Activated CD4-positive, alpha-beta T cell treated with anti-CD3 and anti-CD28 coated beads for 24 hours (primary cell): ENCODE measurements at places on chromosomes 16 and 17.
A peak's percentile ranks its signal among the peaks of the same experiment; 100 is the strongest.

GRCh38 chr17:74937064-74938051 is 1.7 kb downstream of the OTOP3 start:
- no peak for DNase-seq

DNA sequence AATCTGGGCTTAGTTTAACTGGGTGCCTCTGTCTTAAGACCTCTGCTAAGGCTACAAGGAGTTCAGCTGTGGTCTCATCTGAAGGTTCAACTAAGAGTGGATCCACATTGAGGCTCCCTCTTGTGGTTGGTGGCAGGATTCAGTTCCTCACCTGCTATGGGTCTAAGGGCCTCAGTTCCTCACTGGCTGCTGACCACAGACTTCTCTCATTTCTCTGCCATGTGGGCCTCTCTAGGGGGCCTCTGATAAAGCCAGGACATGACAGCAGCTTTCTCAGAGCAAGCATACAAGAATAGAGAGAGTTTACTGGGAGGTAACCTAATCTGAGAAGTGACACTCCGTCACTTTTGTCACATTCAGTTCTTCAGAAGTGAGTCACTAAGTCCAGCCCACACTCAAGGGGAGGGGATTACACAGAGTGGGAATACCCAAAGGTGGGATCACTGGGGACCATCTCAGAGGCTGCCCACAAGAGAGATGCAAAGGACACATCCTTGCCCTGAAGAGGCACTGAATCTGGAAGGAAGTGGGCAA is 19.2 kb upstream of the ABAT start:
- no peak for DNase-seq

DNA sequence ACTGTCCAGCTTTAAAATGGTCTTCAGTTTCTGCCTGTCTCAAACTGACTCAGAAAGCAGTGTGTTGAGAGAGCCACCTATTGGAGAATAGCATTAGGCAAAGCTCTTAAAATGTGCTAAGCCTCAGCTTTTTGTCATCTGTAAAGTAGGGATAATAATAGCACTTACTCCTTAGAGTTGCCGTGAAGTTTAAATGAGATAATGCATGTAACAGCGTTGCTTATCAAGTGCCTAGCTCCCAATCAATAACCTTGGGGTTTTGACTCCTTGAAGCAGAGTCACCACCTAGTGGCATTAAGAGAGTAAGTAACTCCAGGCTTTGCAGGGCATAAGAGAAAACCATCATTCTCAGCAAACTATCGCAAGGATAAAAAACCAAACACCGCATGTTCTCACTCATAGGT is 163.3 kb downstream of the HS3ST2 start:
- DNase-seq = no peak

GRCh38 chr17:80253631-80254395 is 6.8 kb upstream of the RNF213 start:
- no peak for DNase-seq

- DNase-seq = no peak
Measured at GRCh38 chr16:30459456-30459855, 13.1 kb upstream of the ITGAL start.

- DNase-seq = no peak
Measured at GRCh38 chr16:4359914-4360313, 8.8 kb upstream of the PAM16 start.

- DNase-seq = no peak
Measured at GRCh38 chr16:16151315-16151714, 72.0 kb downstream of the ABCC6 start.

DNA sequence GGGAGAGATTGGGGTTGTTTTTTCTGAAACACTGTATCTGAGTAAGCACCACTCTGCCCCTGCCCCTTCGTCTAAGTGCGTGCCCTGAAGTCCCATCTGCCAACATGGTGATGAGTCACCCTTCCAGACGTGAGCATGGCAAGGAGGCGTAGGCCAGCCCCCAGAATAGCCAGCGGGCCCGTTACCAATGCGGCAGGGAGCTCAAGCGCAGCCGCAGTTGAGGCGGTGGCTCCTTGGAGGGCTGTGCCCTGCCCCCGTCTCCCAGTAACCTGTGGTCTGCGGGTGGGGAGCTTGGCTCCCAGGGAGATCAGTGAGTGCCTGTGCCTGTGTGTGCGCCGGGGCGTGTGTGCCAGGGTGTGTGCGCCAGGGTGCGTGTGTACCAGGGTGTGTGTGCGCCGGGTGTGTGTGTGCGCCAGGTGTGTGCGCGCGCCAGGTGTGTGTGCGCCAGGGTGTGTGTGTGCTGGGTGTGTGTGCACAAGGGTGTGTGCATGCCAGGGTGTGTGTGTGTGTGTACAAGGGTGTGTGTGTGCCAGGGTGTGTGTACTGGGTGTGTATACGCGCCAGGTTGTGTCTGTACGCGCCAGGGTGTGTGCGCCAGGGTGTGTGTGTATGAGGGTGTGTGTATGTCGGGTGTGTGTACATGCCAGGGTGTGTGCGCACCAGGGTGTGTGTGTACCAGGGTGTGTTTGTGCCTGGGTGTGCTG is 98.6 kb upstream of the CHMP6 start:
- no peak for DNase-seq

DNA sequence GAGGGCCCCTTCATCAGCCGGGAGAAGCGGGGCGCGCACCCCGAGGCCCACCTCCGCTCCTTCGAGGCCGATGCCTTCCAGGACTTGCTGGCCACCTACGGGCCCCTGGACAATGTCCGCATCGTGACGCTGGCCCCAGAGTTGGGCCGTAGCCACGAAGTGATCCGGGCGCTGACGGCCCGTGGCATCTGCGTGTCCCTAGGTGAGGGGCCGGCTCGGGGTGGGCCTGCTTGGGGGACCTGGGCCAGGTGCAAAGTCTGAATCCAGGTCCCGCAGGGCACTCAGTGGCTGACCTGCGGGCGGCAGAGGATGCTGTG is 3.5 kb downstream of the CEMP1 start:
- DNase-seq = no peak

DNA sequence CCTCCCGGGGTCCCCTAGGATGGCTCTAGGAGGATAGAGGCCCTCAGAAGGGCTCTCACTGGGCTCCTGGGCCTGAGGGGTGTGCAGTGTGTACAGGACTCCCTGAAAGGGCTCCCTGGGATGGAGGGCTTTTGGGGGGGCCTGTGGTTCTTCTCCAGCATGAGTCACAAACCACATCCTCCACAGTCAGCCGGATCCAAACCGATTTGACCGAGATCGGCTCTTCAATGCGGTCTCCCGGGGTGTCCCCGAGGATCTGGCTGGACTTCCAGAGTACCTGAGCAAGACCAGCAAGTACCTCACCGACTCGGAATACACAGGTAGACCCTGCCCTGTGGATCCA is 4.5 kb downstream of the TRPV2 start:
- DNase-seq = no peak

DNA sequence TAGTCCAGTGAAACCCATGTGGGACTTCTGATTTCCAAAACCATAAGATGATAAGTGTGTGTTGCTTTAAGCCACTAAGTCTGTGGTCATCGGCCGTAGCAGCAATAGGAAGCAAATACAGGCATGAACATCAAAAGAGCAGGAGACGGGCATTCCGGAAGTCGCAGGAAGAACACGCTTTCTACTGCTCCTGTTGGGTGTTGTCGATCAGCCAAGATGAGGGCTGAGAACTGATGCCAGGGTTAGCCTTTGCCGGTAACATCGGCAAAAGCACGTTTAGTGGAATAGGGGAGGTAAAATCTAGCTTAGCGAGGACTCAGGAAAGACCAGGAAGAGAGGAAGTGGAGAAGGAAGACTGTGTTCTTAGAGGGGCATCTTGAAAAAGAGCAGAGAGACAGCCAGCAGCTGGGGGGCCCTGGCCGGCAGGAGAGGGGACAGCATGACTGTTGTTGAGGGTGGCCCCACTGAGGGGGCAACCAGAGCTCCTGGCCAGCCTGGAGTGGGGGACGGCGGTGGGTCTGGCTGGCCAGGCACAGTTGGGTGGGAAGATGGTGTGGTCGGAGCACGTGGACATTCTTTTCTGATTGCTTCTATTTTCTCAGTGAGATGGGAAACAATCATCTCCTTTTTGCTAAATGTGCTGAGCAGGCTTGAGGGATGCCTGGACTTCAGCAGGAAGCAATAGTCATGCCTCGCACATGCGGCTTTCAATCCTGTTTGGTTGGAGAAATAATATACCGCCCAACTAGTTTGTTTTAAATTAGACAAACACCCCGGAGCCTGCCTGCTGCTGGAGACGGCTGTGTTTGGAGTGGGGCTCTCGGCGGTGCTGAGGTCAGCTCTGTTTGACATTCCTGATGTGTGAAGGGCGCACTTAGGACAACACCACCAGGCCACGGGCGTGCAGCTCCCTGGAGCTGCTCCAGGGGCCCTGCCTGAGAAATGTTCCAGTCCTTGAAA is 109.9 kb downstream of the METRNL start:
- DNase-seq = no peak

GRCh38 chr17:55546991-55547664 is 35.9 kb upstream of the SMIM36 start:
- no peak for DNase-seq

GRCh38 chr16:50300942-50301625 is 34.7 kb downstream of the ADCY7 start:
- DNase-seq = no peak

GRCh38 chr16:66512272-66513110 is 37.4 kb downstream of the TK2 start:
- no peak for DNase-seq

- no peak for DNase-seq
Measured at GRCh38 chr17:76217081-76217480, 23.2 kb downstream of the RNF157 start.

DNA sequence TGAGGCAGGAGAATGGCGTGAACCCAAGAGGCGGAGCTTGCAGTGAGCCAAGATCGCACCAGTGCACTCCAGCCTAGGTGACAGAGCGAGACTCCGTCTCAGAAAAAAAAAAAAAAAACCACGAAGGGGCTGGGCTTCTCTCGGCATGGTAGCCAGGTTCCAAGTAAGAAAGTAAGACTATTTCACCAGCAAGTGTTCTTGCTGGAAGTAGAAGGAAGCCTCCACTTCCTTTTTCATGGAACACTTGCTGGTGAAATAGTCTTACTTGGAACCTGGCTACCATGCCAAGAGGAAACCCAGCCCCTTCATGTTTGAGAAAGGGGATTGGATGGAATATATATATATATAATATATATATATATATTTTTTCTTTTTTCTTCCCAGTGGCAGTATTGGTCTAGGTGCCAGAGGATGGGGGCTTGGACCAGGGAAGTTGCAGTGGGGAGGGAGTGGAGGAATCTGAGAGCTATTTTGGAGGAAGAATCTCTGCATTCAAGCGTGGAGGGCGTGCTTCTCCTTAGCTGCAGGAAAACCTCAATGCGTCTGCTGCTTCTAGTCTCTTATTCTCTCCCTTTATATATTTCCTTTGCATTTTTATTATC is 7.2 kb upstream of the N4BP1 start:
- no peak for DNase-seq

DNA sequence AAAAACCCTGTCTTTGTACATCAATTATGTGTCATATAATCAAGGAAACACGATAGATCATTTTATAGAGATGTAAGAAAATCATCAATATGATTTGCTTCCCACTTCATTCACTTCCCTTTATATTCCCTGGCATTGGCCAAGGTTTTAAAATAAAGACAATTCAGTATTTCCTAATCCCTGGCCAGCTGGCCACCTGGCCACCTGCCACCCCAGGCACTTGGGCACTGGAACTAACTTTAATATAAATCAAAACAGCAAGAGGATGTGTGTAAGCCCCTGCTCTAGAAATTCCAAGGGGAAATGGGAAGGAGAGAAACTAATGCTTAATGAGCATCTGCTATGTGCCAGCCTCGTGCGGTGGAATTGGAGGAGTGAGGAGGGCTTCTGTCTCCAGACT is 58.6 kb upstream of the TOB1 start:
- DNase-seq = no peak

DNA sequence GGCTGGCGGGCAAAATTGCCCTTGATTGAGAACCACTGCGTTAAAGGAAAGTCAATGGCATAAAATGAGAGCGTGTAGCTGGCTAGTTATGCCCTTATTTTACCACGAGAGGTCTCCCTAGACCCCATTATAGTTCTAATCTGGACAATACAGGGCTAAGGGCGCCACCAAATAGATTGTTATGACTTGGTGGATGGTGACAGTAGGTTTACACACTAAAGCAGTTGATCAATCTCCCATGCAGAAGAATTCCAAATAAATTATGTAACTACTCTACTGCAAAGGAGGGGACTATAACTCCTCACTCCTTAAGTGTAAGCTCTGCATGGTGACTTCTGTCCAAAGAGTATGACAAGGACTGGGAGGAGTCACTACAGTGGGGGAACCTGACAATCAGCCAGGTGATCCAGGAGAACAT is 20.4 kb upstream of the YPEL2 start:
- peak; percentile 5 for DNase-seq

GRCh38 chr16:6483469-6484033 is 849.1 kb upstream of the RBFOX1 start:
- no peak for DNase-seq

DNA sequence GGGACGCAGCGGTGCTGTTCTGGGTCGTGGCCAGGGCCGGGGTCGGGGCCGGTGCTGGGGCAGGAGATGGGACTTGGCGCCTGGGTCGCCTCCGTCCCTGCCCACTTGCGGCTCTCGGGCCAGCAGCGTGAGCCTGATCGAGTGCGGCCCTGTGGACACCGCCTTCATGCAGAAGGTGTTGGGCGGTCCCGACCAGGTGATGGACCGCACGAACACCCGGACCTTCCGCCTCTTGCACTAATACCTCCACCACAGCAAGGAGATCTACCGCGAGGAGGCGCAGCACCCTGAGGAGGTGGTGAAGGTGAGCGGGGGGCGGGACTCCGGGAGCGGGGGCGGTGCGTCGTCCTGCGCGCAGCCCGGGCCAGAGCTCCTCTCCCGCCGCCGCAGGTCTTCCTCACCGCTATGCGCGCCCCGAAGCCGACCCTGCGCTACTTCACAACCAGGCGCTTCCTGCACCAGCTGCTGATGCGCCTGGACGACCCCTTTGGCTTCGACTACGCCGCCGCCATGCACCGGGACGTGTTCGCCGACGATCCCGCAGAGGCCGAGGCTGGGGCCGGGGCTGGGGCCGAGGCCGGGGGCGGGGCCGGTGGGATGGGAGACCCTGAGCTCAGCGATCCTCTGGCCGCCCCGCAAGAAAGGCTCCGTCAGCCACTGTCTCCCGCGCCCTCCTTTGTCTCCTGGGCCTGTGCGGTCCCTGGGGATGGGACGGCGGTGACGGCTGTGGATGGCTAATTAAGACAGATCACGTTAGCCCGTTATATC is 4.5 kb upstream of the HSD17B1 start:
- DNase-seq = peak; percentile 83

DNA sequence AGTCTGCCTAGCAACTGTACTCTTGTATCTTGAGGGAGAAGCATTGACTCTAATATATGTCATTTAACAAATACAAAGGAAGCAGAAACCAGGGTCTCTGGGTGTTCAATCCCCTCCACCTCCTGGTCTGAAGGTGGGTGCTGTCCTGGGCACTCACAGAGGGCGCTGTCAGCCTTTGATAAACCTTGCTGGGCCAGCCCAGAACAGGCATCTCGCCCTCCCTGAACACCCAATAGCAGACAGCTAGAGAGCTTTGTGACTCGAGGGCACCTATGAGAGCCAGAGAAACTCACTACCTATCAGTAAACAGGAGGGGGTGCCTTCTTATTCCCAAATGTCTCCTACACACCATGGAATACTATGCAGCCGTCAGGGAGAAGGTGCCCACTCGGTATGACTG is 6.4 kb upstream of the PIPOX start:
- no peak for DNase-seq
